ENCODE measurements at places on chromosomes 4 and X. TPM values are rescaled to one million over a fixed set of nuclear protein-coding genes. Genes with fewer than 3 reads are reported as not detected.
A peak's percentile ranks its signal among the peaks of the same experiment; 100 is the strongest.

DNA sequence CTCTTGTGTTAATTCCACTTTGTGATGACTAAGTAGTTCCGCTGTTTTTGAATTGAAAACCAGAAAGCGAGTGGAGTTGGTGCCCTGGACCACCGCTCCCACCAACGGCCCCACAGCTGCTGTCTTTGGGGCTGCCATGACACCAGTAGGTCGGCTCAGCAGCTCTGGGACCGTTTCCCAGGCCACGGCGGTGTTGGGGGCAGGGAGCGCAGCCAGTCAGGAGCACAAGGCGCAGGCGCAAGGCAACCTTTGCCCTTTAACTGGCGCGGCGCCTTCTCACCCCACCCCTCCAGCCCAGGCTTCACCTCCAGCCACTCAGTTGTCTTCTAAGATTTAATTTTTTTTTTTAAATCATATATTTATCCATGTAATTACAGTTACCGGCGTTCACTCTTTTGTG is at the start of gene GK2:
Gene GK2, minus strand, starts transcription at position 166 of the 400 bp plus-strand sequence. Its CDS starts 28 bp downstream, at position 138.
- no peak for DNase-seq

DNA sequence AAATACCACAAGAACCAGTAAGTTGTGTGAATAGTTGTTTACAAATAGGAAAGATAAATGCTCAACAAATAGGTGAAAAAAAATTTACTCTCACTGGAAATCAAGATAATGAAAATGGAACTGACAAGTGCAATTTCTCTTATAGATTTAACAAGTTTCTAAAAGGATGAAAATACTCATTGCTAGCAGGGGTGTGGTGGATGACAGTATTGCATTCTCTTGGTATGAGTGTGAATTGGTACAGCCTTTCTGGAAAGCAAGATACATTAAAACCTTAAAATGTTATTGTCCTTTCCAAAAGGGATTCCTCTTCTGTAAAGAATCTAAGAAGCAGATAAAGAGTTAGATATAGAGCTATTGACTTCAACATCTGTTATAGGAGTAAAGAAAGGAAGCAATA is 240.0 kb upstream of the RPS6KA3 start:
- DNase-seq, result no peak

- DNase-seq, result no peak
These were observed 451.7 kb upstream of the PITX2 start for GRCh38 chr4:111074523-111075114.

DNA sequence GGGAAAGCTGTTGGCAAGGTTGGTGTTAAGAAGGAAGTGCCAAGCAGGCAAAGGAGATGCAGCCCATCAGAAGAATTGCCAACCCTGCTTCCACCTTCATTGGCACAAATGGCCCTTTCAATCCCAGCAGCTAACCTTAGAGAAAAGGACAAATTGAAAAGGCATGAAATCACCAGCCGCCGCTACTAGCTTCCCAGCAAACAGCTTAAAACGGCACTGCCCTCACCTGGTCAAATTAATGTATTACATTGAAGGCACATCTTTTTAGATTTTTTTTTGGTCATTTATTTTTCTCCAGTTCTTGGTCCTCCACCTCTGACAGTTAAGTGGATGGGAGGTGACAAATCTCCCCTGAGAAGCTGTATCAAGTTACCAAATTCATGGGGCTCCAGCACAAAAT is 51.0 kb upstream of the NHSL2 start:
- DNase-seq, result peak; percentile 41

DNA sequence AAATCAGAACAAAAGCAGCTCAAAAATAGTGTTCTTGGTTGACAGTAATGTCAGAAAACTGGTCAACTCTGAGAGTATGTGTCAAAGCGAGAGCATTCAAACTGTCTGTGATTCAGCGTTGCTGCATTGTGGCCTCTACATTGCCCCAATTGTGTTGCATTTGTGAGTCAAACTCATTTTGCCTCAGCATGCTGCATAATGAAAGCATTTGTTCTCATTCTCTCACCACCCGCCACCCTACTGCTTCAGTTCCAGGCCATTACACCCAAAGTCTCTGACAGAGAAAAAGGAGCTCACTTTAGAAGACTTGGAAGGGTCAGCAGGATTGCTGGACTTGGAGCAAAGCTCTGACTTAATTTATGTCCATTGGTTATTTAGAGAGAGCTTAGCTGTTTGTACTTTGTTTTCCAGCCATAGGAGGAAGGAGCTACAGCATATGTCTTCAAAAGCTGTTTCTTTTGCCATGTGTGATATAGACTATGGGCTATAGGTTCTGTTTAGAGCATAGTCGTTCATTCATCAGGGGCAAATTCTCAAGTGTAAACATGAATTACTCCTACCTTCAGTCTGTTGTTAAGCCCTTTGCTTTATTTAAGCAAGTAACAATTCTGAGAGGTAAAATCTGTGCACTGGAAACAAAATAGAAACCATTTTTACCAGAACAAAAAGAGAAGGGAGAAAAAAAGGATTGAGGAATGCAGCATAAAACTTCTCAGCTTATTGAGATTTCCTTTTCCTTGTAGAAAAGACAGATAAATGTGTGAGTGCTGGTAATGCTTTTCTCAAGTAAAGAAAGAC is 153.4 kb upstream of the ANK2 start:
- DNase-seq, result no peak

DNA sequence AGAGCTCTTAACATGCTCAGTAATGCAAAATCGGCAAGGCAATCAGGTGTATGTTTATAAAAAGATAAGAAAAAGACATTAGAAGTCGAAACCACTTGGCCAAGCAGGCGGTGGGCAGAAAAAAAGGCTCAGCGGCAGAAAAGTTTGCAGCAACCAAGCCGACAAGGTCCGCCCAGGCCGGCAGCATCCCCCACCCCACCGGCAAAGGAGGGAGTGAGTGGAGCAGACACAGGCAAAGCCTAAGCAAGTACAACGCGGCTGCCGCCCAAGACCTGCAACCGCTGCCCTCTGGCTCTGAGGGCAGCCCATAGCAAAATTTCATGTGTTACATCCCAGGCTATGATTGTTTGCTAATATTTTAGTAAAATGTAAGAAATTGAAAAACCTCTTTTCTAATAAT is 125.4 kb upstream of the ZCCHC13 start:
- no peak for DNase-seq

DNA sequence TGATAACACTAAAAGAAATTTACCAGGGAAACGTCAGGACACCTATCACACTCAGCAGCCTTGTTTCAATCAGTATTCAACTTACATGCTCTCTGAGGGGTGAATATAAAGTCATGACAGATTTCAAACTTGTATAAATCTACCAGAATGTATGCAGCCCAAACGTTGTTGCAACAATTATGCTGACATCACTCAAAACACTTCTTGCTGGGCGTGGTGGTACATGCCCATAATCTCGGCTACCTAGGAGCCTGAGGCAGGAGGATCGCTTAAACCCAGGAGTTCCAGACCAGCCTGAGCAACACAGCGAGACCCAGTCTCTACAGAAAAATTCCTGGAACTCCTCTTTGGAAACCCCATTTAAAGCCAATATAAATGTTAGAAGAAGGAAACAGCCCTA is 266.6 kb upstream of the GPC4 start:
- no peak for DNase-seq

GRCh38 chrX:1741816-1742394 is 127.0 kb downstream of the ASMT start:
- DNase-seq, result no peak

DNA sequence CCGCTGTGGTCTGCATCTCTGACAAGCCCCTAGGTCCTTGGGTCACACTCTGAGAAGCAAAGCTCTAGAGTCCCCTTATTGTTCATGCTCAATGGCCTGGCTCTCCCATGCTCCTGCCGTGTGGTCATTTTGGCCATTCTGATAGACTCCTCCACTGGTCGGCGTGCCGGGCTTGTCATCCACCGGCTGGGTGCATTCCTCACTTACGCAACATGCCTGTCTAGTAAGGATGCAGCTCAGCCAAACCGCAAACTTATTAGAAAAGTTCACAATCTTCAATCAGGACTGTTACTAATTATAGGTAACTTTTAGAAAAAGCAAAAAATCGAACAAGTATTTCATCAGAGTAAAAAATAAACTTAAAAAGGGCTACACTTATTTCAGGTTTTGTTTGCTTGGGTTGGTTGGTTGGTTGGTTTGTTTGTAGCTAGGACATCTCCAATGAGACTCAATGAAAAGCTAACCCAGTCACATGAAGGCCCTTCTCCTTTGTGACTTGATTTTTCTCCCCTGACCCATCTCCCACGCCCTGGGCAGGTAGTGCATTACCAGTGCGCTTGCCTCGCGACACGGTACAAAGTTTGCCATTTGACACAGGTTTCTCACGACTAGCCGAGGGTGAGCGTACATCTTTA is 41.0 kb downstream of the IRF2 start:
- no peak for DNase-seq

DNA sequence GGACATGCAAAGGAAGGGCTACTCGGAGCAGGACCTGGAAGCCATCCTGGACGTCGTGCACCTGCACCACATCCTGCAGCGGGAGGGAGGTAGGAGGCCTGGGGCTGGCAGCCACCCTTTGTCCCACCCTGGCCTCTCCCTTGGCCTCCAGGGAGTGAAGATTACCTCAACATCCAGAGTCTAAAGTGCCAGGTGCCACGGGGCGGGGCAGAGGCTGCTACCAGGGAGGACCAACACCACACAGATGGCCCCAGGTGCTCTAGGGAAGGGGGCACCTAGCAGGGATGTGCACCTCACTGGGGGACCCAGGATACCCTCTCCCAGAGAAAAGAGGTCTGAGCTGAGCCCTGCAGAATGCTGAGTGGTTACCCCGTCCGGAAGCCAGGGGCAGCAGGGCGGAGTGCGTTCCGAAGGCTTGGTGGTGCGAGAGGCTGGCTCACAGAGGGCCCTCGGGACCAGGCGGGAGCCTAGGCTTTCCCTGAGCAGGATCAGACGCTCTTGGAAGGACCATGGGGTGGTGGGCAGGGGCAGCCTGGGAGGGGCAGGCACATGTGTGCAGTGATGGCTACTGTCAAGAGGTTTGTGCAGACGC is 16.1 kb downstream of the ABCD1 start:
- no peak for DNase-seq

DNA sequence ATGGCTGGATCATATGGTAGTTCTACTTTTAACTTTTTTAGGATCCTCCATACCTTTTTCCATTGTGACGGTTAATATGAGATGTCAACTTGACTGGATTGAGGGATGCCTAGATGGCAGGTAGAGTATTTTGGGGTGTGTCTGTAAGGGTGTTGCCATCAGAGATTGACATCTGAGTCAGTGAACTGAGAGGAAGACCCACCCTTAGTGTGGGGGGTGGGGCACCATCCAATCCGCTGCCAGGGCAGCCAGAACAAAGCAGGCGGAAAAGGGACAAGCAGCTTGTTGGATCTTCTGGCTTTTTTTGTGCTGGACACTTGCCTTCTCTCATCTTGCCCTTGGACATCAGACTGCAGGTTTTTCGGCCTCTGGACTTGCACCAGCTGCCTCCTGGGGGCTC is 168.5 kb upstream of the CXCL13 start:
- DNase-seq, result no peak

DNA sequence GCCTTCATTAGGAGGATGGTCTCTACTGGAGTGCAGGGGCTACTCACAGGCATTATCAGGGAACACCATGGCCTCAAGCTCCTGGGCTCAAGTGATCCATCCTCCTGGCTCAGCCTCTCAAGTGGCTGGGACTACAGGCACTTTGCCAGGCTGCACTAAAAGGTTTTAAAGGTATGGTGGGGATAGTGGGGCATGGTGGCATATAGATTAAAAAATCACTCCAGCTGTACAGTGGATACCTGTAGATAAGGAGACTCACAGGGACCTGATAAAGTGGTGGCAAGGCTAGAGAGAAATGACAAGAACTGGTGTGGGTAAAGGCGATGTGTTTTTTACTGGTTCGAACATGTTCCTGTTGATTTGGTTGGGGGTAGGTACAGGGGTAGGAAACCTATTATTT is 5.9 kb downstream of the ZAR1 start:
- no peak for DNase-seq

GRCh38 chr4:8114456-8115202 is 44.0 kb downstream of the ABLIM2 start:
- DNase-seq, result no peak

GRCh38 chr4:76306882-76307659 is 538 bp downstream of the STBD1 start:
- no peak for DNase-seq

GRCh38 chr4:184395451-184395917 is 78.9 kb downstream of the IRF2 start:
- DNase-seq, result no peak

DNA sequence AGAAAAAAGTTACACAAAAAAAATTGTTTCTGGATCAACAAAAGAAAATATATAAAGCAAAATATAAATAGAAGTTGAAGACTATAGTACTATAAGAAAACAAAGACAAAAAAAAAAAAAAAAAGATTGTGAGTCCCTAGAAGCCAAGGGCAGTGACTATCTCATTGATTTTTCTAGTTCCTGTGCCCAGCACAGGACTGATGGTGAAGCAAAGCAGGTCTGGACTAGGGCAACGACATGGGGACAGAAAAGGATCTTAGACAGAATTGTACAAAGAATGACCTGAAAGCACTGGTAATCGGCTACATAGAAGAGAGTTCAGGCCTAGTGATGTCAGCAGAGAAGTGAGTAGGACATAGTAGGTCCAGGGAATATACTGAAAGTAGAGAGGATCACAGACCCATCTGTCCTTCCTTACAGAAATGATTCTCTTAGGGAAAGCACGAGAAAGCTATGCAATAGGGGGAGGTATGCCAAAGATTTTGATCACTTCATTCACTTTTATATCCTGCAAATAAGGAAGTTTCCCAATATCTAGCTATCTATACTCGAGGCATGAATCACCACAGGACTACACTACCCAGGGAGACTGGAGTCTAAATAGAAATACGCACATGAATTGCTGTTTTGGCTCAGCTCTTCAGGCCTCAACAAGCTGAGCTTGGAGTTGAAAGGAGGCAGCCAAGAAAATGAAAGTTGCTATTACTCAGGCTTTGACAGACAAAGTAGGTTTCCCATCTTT is 230.9 kb upstream of the GPC4 start:
- DNase-seq, result no peak

DNA sequence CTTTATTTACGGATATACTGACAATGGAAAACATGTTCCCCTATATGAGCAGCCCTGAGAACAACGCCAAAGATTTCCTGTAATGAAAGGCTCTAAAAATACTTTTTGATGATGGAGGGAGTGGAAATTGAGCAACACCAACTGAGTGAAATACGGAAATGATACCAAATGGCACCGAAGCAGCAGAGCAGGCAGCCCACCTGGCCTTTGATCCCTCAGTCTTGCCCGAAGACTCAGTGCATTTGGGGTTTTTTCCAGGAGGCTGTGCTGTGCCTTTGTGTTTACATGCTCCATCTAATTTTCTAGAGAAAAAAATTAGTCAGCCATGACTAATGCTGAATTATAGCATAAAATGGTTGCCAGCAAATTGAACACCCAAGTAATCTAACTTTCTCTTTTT is 169.9 kb upstream of the RBPJ start:
- no peak for DNase-seq

DNA sequence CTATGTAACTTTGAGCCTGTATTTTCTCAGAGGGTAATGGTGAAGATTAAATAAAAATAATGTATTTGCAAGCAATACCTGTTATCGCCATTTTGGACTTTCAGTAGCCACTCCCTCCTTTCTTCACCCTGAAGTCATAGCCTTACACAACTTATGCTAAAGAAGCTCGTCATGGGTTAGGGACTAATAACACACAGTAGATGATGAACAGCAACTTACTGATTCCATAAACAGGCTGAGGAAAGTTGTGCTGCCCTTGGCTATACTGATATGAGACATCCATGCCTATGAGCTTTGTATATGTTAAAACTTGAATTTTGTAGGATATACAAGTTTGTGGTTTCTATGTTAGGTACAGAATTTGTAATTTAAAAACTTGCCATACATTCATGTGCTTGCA is 31.7 kb upstream of the EIF1AX start:
- DNase-seq, result no peak

ESX1 gene
- not detected for total RNA-seq

AFF1 gene
- 15.5 TPM for total RNA-seq

NBDY gene
- 16.3 TPM for total RNA-seq

MAGEA12 gene
- total RNA-seq, result not detected

SH3D19 gene
- total RNA-seq, result 17.1 TPM
